ENCODE measurements at places on chromosomes 4 and X. TPM values are rescaled to one million over a fixed set of nuclear protein-coding genes. Genes with fewer than 3 reads are reported as not detected.

DDX53 gene
- polyA plus RNA-seq: not detected

TGIF2LX gene
- polyA plus RNA-seq: not detected

MAGEA2B gene
- polyA plus RNA-seq: not detected

ARHGEF38 gene
- 0.87 TPM for polyA plus RNA-seq

HPGD gene
- polyA plus RNA-seq: 30.0 TPM

RAI2 gene
- 34.5 TPM for polyA plus RNA-seq

SMIM10 gene
- 13.1 TPM for polyA plus RNA-seq

PAGE4 gene
- polyA plus RNA-seq: not detected

CXorf51A gene
- not detected for polyA plus RNA-seq

TRPC3 gene
- not detected for polyA plus RNA-seq

ELMOD2 gene
- 2.1 TPM for polyA plus RNA-seq

GLRB gene
- 1.6 TPM for polyA plus RNA-seq

NDUFB11 gene
- polyA plus RNA-seq: 90.8 TPM

GDPD2 gene
- polyA plus RNA-seq: not detected

TRIM75 gene
- not detected for polyA plus RNA-seq

ADAMTS3 gene
- polyA plus RNA-seq: 0.13 TPM

BST1 gene
- polyA plus RNA-seq: 2.7 TPM

GYPE gene
- polyA plus RNA-seq: 0.53 TPM

DCAF12L2 gene
- 0.20 TPM for polyA plus RNA-seq

TKTL2 gene
- not detected for polyA plus RNA-seq

USP26 gene
- polyA plus RNA-seq: not detected

COQ2 gene
- 5.1 TPM for polyA plus RNA-seq

GUCY1B1 gene
- 5.3 TPM for polyA plus RNA-seq

MAGEA4 gene
- polyA plus RNA-seq: not detected

UGT2B17 gene
- polyA plus RNA-seq: 0.40 TPM

BGN gene
- 22.7 TPM for polyA plus RNA-seq

DOK7 gene
- polyA plus RNA-seq: 1.7 TPM

ELOVL6 gene
- polyA plus RNA-seq: 3.2 TPM

TBCK gene
- polyA plus RNA-seq: 3.2 TPM

SPINK2 gene
- polyA plus RNA-seq: 0.70 TPM

XPNPEP2 gene
- 0.92 TPM for polyA plus RNA-seq

TENT5D gene
- polyA plus RNA-seq: not detected

IBSP gene
- polyA plus RNA-seq: not detected

RENBP gene
- polyA plus RNA-seq: 12.7 TPM

NEK1 gene
- polyA plus RNA-seq: 3.8 TPM

VSIG1 gene
- polyA plus RNA-seq: 31.2 TPM

MAP7D2 gene
- polyA plus RNA-seq: 1.4 TPM

RPS6KA6 gene
- polyA plus RNA-seq: 1.5 TPM

GYPB gene
- not detected for polyA plus RNA-seq

H2BW2 gene
- polyA plus RNA-seq: not detected

MFAP3L gene
- polyA plus RNA-seq: 0.53 TPM

CCDC158 gene
- not detected for polyA plus RNA-seq

SLITRK2 gene
- 0.10 TPM for polyA plus RNA-seq

MED12 gene
- 9.5 TPM for polyA plus RNA-seq

ANXA3 gene
- polyA plus RNA-seq: 184 TPM

MID2 gene
- 2.3 TPM for polyA plus RNA-seq

PCSK1N gene
- polyA plus RNA-seq: 12.4 TPM

MAGEA9B gene
- not detected for polyA plus RNA-seq

SRPK3 gene
- 1.7 TPM for polyA plus RNA-seq

CENPVL3 gene
- not detected for polyA plus RNA-seq

ASB11 gene
- polyA plus RNA-seq: 0.15 TPM

CLCN4 gene
- polyA plus RNA-seq: 0.46 TPM

SPANXC gene
- not detected for polyA plus RNA-seq

GRIA2 gene
- polyA plus RNA-seq: 0.06 TPM

CLDN22 gene
- not detected for polyA plus RNA-seq
